Renal cortex interstitium (tissue), 15 donors: ENCODE measurements at places on chromosomes 5 and 9.
A peak's percentile ranks its signal among the peaks of the same experiment; 100 is the strongest.

DNA sequence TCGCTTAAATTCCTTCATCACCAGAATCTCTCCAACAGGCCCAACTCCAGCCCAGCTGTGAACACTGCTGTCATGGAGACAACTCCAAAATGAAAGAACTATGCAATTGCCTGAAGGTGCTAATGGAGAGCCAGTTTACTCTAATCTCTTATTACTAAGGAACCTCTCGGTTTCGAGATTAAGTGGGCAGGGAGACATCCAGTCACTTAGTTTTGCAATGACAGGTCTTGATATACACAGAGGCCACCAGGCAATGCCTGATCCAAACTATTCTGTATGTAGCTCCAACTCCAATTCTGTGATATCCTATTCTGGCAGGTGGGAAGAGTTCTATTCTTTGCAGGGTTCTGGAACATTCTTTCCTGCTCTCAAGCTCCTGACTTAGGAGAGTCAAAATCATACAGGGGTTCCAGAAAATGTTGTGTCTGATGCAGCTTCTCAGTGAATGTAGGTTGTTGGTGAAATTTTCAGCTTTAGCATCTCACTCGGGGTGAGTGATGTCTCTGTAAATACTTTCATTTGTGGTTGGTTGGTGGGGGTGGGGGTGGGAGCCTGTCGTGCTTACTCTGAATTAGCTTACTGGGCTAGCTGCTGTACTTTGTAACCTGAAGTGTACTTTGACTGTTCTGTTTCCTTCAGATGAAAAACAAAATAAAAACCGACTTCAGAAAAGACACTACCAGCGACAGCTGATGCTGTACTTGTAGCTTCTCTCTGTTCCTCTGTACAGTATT is 170.9 kb downstream of the PALM2AKAP2 start:
- no peak for DNase-seq

DNA sequence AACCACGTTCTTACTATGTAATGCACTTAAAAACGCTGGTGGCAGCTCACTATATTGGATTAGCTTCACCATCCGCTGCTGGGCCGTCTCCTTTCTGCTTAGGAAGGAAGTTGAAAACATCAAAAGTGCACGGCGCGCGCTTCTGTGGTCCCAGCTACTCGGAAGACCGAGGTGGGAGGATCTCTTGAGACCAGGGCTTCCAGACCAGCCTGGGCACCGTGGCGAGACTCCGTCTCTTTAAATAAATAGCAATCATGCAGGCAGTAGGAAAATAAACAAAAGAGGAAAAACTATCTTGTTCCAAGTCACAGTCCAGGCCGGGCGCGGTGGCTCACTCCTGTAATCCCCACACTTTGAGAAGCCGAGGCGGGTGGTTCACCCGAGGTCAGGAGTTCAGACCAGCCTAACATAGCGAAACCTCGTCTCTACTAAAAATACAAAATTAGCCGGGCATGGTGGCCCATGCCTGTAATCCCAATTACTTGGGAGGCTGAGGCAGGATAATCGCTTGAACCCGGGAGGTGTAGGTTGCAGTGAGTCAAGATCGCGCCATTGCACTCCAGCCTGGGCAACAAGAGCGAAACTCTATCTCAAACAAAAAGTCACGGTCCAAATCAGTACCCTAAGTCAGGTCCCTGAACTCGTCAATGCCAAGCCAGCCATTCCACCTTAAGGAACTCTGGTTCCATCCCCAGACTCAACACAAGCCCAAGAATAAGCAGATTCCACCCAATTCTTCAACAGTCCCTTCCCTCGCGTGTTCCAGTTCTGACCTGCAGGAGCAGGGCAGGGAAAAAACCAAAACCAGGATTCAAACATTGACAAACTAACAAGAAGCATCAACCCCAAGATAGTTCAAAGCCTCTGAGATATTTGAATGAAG is 1.0 kb upstream of the GOLGA1 start:
- peak; percentile 5 for DNase-seq

DNA sequence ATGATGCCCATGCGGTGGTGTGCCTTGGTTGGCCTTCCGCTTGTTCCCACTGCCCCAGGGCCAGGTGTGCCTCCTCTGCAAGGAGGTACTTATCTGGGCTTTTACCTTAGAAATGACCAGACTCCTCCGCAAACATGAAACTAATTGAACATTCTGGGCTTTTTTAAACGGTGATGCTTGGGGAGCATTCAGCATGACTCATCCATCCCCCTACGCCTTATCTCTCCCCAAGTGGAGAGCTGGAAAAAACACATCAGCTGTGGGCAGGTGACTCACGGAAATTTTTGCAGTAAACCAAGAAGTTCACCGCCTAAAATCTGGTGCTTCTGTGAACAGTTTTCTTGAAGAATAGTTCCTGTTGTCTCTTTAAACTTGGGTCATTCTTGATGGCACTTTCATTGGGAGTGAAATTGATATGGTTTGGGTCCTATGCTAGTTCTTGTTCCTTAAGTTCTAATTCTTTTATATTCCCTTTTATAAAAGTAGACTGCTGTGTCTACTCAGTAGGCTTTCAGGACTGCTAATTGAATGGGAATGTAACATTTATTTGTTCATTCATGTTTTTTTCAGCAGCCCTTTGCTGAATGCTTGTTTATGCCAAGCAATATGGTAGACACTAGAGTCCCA is 39.6 kb downstream of the SFXN1 start:
- no peak for DNase-seq

DNA sequence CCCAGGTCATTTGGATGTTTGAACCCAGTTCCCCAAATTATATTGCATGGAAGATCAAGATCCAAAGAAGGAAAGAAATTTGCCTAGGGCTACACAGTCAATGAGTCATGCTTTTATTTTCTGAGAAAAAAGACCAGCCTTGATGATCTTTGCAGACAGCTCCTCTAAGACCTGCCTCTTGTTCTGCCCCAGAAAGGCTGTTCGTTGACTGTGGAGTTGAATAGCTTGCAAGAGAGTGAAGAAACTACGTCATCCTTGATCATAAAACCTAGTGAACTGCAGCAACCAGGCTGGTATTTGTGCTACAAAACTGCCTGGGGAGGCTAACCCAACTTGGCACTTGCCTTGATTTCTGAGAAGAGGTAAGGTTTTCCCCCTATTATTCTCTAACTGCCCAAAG is 263.9 kb downstream of the PAPPA start:
- no peak for DNase-seq

DNA sequence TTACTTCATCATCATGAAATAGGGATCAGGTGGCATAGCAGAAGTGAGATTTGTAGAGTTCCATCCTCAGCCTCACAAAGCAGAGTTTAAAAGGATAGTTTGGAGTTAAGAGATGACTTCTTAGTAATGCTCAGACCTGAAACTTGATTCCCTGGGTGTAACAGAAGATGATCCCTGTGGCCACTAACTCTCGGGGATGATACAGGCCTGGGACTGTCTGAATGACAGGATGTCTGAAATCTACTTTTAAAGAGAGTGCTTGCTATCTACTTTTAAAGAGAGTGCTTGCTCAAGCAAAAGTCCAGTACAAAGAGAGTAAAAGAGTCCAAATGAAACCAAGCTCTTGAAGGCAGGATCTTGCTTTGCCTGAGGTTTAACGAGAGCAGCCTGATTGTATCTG is 14.6 kb downstream of the ADAMTS16 start:
- no peak for DNase-seq

GRCh38 chr9:106769331-106769730 is 93.6 kb upstream of the ZNF462 start:
- DNase-seq = no peak

GRCh38 chr9:126126807-126127206 is 199.8 kb upstream of the MVB12B start:
- DNase-seq = no peak

DNA sequence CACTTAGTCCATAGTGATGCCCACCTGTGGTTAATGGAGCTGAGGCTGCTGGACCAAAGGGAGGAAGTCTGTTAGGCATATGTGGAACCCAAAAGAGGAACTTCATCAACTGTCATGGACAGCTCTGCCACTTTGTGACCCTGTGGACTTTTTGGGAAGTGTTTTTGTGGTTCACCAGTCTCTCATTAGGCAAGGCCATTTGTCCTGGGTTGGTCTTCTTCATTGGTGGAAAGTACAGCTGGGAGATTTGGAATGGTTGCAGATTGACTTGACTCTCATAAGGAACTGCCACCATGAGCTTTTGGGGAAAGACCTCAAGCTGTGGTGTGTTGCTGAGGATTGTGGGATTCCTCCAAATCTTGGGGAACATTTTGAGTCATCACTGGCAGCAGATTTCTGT is 31.9 kb upstream of the IL12B start:
- no peak for DNase-seq

- DNase-seq = no peak
Observed at GRCh38 chr9:101578378-101578777, 16.4 kb downstream of the PPP3R2 start.

DNA sequence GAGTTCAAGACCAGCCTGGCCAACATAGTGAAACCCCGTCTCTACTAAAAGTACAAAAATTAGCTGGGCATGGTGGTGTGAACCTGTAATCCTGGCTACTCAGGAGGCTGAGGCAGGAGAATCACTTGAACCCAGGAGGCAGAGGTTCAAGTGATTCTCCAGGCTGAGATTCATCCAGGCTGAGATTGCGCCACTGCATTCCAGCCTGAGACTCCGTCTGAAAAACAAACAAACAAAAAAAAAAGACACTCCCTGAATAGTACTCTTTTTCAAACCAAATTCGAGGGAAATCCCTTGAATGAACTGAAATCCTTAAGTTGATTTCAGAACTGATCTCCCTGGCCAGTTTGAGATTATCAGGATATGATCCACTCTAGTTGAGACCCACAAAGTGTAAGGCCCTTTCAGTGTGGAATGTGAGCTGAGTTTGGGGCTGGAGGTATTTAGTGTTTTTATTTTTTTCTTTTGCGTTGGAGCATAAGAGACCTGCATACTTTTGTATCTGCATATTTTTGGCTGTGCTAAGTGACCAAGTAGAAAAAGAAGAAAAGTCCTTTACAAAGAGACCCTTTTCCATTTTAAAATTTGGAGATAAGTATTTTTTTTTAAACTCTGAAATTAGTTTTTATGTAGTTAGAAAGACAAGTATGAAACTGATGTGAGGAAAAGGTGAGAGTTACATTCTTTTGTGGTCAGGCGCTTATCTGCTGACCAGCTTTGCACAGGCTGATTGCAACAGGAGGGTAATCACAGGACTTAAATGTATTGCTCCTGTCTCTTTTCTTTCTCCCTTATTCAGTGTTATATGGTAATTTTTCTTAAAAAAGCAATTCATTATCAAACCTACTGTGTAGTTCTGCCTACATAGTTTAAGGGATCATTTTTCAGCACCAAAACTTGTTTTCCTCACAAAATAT is 42.9 kb downstream of the TMEFF1 start:
- DNase-seq = no peak

GRCh38 chr5:112930082-112930344 is 8.0 kb upstream of the REEP5 start:
- no peak for DNase-seq

DNA sequence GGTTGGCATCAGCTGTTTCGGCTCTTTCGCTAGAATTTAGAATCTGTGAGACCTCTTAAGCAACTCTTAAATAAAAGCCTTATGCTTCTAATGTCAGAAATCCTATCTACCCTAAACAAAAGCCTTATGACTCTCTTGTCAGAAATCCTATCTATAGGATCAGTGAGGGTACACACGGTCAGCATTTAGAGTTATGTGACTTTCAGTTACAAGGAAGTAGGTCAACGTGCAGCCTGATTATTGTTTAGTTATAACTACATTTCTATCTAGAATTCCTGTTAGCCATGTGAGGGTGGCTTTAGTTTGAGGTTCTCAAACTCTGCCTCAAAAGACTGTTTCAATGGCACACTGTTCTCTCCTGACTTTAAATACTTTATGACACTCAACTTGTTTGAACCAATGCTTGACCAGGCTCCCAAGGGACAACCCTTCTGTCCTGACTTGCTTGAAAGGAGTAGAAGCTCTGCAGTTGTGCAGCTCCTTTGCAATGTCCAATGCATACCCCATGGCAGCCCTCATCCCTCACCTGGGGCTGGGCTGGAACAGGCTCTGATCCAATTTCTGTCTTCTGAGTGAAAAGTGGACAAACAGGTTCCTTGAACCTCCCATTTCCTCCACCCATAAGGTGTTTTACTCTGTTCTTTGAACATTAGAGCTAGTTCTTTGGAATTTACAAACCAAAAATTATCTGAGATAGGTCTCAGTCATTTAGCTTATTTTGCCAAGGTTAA is 251.6 kb upstream of the PIK3R1 start:
- DNase-seq = no peak

- no peak for DNase-seq
Observed at GRCh38 chr9:77475641-77476473, 172.3 kb downstream of the GNA14 start.

DNA sequence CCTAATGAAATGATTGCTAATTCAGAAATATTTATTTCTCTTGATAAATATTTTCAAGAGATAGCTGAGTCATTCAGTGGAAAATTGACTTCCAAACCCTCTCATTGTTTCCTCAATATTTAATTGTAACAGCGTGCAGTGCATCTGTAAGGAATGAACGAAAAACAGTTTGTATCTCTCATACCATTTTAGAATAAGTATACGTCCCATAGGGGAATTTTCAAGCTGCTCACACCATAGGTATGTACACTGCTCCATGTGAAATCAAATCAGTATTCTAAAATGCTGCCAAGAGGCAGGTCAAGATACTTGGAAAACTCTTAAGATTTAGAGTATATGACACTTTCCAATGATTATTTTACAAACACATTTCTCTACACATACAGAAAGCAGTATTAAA is 202.2 kb downstream of the ARL15 start:
- DNase-seq = no peak

DNA sequence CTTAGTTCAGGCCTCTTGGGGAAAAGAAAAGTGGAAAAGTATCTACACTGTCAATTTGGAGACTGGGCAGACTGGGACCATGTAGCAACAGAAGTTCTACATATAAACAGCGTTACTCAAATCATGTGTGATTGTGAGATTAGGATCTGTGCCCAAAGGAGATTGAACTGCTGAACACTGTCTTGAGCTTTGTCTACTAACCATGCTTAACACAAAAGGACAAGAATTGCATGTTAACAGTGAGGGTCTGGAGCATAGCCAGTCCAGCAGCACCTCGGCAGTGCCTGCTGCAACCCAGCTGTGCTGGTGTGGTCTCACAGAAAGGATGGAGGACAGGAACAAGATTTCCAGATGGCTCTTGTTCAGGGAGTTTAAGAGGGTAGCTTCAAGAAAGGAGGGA is 5.7 kb downstream of the PAM start:
- no peak for DNase-seq

GRCh38 chr9:74412236-74412979 is 84.7 kb upstream of the RORB start:
- no peak for DNase-seq

DNA sequence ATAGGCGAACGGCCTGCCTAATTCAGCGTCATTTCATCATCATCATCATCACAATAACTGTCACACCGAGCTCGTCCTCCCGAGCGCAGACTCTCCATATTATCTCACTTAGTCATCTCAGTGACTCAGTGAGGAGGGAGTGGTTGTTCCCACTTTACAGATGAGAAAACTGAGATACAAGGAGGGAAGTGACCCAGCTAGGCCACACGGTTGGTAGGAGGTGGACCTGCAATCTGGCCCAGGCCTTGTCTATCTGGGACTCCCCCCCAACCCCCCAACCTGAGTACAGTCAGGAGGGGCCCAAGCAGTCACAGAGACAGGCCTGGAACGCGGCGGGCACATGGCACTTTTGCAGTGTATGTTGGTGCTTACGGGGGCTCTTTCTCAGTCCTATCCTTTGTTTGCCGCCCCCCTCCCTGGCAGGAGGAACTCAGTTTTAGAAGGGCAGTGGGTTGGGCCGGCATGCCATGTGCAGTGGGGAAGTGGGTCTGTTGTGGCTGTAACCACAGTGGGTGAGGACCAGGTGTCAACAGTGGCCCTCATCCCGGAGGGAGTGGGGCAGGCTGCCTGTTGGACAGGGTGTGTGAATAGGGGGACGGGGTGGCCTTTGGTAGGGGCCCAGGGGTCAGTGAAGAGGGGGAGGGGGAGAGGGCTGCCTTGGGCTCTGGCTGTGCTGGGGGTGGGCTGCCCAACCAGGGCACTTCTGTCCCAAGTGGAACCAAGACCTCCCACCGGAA is 1.7 kb upstream of the RXRA start:
- DNase-seq = no peak
